ENCODE measurements at places on chromosomes 3 and 15.

- DNase-seq = no peak
Observed at GRCh38 chr3:31613654-31614053, 80.9 kb downstream of the STT3B start.

DNA sequence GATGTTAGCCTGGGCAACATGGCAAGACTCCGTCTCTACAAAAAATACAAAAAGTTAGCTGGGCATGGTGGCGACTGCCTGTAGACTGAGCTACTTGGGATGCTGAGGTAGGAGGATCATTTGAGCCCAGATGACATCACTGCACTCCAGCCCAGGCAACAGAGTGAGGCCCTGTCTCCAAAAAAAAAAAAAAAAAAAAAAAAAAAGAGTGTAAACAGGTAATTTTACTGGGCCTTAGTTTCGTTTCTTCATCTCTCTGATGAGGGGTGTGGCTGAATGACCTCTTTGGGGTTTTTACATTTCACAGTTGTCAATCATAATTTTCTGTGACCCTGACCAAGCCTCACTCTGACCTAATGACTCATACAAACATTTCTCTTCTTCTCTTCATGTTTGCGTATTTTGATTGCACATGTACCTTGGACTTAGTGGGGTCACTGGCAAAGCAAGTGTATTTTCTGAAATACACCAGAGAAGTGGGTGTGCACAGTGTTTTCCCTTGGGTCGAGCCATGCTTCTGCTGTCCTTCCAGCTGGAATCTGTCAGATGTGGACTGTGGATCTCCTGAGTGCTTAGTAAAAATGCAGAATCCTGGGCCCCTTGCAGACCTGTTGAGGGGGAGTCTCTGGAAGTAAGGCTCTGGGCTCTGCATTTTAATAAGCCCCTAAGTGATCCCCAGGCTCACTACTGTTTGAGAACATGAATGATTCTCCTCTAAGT, 140.5 kb downstream of the FNDC3B start:
- DNase-seq = no peak

GRCh38 chr15:26771578-26772153, 1.2 kb downstream of the GABRB3 start:
- DNase-seq = no peak

DNA sequence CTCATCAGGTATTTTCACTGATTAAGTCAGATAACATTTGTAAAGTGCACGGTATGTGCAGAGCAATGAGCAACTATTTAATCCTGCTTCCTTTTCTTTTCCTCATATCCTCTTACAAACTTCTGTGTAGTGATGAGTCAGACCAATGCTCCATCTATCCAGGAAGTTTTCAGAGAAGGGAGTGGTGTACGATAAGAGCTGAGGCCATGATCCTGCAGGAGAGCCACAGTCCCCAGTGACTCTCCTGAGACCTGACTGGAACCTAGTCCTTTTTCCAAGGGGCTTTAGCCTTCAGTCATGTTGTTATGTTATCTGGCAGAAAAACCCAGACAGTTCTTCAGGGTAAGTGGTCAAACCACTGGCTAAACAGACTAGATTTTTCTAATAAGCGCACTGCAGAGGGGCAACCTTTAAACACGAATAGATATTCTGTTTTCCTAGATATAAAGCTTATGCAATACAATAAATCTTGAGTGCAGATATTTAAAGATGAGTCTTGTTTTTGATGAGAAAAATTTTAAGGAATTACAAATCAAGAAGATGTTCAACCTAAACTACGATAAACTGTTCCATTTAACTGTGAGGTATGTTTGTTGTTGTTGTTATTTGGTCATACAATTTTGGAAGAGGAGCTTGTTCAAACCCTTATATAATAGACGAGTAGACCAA, 110.5 kb upstream of the RAP2B start:
- DNase-seq = no peak

GRCh38 chr3:148992027-148992634, 791 bp downstream of the GYG1 start:
- DNase-seq = no peak

GRCh38 chr3:20323307-20323927, 137.4 kb upstream of the SGO1 start:
- DNase-seq = no peak

DNA sequence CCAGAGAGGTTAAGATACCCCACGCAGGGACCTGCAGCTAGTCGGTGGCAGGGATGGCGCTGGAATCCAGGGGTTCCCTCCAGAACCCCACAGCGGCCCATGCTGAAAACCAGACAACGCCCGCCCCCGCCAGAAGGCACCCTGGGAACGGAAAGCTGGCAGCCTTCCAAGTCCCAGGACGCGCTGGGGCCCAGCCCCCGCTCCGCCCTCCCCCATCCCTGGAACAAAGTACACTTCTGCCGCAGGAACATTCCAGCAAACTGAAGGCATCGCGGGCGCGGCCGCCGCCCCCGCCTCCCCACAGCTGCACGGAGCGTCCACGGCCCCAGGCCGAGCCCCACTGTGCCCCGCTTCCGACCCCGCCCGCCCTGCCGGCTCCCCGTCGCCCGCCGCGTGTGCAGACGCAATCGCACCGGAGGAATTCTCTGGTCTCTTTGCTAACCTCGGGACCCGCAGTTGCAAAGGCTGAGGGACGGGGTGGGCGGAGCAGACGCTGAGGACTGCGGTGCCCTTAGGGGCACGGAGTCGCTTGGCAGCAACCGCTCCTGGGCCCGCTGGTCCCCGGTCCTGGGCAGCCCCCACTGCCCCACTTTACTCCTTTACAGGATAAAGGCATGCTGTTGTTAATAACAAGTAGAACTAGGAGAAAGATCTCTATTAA, 44.8 kb upstream of the RNU6-1 start:
- DNase-seq = no peak

DNA sequence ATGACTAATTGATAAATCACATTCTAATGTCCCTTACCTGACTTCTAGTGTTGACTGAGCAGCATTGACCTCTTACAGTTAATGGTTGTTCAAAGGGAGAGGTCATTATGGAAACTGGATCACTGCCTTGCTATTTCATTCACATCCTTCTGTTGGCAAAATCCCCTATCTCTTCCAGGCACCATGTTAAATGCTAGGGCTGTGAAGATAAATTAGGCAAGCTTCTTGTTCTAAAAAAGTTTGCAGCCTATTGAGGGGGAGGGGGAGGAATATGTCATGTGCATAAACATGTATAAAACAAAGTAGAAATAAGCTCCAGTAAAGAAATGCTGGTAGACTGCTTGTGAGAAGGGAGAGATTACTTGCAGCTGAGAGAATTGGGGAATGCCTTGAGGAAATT, 84.8 kb upstream of the MLF1 start:
- DNase-seq = no peak

- DNase-seq = no peak
Observed at GRCh38 chr3:78725703-78726246, 1042.0 kb downstream of the ROBO1 start.

- no peak for DNase-seq
Observed at GRCh38 chr15:24933716-24934115, 21.1 kb upstream of the SNRPN start.

- DNase-seq = no peak
Observed at GRCh38 chr3:41693799-41694198, 268.1 kb downstream of the ULK4 start.

- no peak for DNase-seq
Observed at GRCh38 chr3:111506435-111506834, 35.6 kb upstream of the CD96 start.

DNA sequence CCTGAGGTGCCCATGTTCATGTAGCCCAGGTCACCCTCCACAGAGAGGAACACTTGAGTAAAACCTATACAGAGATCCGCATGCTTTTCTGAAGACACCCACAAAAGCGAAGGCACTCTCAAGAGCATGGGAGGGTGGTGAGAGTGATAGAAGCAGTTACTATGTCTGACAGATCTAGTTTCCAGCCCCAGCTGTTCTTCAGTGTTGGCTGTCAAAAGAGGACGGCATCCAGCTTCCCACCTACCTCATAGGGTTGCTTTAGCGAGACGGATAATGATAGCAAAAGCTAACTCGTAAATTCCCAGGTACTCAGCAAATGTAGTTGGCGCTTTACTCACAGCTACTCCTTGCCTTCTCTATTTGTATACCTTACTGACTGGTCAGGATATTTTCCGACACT, 3.0 kb upstream of the MEX3B start:
- DNase-seq = no peak

GRCh38 chr15:69557707-69558409, 105.2 kb downstream of the RPLP1 start:
- no peak for DNase-seq

- DNase-seq = no peak
Observed at GRCh38 chr3:135142530-135142929, 347.5 kb downstream of the EPHB1 start.

DNA sequence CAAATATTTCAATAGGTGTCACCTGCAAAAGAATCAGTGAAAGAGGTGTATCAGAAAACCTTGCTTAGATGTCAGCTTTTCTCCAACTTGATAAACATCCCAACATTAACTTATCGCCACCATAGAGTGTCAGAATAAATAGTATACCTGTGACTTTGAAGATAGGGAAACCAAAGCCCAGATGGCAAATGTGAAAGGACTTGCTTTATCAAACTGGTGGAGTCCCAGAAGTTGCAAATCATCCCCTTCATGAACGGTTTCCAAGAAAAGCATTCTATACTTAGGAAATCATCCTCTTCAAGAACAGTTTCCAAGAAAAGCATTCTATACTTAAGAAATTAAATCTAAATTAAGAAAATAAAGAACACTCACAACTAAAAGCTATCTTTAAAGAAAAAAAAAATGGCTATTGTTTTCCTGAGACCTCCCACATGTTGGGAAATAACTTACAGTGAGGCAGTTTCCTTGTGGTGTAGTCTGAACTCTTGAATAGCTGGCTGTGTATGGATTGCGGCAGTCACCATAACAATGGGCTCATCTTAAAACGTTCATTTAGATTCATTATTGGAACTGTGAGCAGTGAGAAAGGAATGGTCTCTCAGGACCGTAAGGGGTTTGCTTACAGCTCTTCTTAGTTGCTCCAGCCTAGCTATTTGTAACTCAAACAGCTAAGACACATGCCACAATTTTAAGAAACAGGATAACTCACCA, 56.5 kb downstream of the GHSR start:
- no peak for DNase-seq

DNA sequence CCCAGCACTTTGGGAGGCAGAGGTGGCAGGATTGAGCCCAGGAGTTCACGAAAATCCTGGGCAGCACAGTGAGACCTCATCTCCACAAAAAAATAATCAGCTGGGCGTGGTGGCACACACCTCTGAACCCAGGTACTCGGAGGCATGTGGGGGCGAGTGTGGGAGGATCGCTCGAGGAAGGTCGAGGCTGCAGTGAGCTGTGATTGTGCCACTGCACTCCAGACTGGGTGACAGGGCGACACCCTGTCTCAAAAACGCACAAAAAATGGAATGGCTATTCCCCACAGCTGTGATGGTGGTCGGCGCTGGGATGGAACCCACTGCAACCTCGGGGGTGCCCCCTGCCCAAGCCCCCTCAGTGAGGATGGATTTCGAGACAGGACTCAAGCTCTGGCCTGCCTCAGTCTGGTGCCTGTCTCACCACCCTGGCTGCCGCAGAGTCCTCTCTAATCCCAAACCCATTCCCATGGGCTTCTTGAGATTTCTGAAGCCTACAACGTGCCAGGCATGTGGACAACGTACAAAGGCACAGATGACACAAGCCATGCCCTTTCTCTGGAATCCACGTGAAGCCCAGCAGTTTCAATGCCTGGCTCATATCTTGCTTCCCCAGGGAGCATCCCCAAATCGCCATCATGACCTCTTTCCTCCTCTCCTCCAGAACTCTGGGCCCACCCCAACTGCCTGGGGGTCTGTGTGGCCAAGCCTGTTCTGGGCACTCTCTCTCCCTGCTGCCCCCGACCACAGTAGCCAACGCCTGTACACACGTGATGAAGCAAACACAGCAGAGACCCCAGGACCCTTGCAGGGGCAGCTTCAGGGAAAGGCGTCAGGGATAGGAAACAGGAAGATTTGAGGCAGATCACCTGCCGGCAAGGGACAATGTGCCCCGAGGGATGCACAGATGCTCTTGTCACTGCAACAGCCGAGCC, 32.4 kb downstream of the ADAMTS17 start:
- DNase-seq = no peak

DNA sequence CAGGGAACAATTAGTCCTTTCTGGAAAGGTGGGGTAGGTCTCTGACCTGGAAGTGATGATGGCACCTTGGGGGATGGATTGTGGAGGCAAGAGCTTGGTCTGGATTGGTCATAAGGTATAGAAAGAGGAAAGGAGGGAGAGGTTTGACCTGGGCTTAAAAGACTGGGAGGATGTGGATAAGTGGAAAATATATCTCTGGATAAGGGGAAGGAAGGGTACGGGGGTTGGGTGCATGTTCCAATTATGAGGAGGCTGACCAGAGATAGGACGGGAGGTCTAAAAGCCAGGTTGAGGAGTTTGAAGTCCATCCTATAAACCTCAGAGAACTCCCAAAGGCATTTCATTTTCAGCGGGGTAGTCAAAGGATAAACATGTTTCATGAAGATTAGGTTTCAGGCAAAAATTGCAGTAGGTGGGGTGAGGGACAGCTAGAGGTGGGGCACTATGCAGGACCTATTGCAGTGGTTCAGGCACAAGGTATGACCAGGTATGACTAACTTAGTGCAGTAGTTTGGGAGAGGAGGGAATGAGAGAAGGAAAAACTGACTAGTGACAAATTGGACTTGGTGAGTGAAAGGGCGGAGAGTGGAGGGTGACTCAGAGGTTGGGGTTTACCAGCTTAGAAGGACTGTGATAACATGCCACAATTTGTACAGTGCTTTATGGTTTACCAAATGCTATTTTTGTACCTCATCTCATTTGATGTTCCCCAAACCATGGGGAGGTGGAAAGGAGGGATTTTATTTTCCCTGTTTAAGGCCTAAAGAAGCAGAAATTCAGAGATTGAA, 10.7 kb downstream of the PDE8A start:
- no peak for DNase-seq

DNA sequence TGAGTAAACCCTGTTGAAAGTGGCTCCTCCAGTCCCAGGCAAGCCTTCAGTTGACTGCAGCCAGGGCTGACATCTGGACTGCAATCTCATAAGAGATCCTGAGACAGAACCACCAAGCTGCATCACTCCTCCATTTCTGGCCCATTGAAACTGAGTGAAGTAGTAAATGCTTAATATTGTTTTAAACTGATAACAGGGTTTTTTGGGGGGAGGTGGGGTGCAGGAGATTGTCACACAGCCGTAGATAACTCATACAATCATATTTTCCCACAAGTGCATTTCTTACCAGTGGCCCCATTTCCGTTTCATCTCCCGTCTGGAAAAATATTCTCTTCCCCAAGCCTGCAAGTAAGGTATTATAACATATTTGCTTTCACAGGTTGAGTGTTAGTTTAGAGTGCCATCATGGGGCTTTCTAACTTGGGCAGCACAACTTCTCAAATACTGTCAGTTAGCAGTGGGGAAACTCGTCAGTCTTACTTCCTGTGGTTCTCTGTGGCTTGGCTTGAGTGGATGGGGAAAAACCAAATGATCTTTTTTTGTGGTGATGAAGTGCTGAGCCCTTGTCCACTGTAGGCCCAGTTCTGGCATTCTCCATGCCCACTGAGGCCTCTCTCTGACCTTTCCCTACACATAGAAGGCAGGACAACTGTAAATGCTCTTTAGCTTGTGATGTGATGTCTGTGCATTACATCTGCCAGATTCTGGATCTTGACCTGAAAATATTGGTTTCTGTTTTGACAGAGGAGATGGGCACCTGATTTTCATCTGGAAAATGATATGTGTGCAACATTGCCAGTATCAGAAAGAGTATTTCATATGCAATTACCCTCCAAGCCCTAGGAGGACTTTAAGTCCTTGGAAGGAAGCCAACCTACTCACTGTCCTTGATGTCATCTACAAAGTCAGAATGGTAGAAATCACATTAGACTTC, 90.1 kb upstream of the BHLHE40 start:
- DNase-seq = no peak

All from NCI-H2081 treated with DMSO at 0.1 percent for 48 hours (cell line).